RWPE1 (cell line): ENCODE measurements at places on chromosomes 2 and 18.

- DNase-seq = peak; percentile 96
These were observed 35.4 kb downstream of the INSIG2 start for GRCh38 chr2:118123561-118124232.

DNA sequence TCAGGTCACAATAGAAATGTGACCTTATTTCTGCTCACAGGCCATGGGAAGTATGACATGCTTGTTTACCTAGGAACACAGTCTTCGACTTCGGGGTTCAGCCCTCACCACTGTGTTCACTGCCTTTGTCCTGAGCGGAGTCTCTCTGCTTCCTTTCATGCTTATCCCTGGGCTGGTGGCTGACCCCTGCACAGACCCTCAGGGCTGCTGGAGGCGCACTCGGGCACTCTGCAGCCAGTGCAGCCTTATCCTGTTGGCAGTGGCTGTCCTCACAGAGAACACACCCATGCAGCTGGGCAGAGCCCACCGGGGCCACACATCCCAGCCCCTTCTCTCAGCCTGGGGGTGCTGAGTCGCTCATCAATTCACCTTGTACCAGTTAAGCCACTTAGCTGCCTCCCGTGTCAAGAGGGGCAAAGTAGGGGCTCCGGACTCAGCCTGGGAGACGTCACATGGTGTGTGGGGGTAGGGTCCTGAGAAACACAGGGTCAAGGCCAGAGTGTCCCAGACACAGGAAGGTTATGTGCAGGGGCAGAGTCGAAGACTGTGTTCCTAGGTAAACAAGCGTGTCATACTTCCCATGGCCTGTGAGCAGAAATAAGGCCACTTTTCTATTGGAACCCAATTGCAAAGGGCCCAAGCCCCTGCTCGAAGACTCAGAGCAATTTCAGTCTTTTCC lies 107.5 kb downstream of the FAM210A start:
- DNase-seq = no peak

DNA sequence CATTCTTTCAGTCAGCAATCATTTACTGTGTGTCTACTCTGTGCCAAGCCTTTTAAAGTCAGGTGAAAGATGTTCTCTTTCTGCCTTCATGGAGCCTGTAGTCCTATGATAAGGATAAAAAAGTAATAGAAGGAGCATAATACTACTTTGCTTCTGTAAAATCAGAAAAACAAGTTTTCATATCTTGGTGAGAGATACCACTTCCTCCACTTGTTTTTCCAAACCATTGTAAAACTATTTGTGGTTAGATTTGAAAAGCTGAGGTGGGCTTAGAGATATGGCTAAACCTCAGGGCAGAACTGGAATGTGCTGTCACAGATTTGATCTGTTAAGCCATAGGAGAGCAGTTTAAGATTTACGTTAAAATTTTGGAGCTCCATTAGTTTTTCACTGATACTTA lies 104.7 kb upstream of the FAM117B start:
- no peak for DNase-seq

DNA sequence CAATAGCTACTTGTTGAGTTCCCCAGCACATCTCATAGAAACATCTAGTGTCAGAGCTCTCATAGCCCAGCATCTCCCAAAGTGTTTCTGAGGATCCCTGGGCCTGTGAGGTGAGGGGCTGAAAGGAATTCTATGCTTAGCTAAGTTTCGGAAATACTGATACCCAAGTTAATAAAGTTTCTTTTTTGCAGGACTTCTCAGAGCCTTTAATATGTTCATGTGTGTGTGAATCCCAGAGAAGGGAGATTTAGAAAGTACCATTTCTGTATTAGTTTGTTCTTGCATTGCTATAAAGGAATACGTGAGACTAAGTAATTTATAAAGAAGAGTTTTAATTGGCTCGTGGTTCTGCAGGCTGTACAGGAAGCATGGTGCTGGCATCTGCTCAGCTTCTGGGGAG lies 211.2 kb downstream of the TSN start:
- no peak for DNase-seq

GRCh38 chr18:45765796-45766195 lies 41.8 kb downstream of the SLC14A1 start:
- DNase-seq = no peak

DNA sequence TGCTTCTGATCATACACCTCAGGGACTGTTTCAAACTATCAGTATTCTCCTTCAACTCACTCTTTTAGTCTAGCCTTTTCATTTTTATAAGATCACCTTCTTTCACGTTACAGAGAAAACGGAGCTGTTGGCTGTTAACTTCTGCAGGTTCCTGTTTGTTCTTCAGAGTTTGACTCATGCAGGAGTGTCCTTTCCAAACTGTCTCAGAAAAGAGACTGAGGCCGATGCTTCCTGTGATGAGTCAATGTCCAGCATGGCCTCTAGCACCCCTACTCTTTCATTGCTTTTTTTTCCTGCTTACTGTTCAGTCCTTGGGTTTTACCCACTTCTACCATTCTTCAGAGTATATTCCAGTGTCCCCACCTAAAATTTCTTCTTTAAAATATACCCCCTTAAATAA lies 240.8 kb upstream of the RGPD4 start:
- peak; percentile 21 for DNase-seq

- no peak for DNase-seq
These were observed 35.8 kb upstream of the SCLY start for GRCh38 chr2:238024986-238025385.

- DNase-seq = no peak
These were observed 140.8 kb upstream of the COL3A1 start for GRCh38 chr2:188833331-188833730.

DNA sequence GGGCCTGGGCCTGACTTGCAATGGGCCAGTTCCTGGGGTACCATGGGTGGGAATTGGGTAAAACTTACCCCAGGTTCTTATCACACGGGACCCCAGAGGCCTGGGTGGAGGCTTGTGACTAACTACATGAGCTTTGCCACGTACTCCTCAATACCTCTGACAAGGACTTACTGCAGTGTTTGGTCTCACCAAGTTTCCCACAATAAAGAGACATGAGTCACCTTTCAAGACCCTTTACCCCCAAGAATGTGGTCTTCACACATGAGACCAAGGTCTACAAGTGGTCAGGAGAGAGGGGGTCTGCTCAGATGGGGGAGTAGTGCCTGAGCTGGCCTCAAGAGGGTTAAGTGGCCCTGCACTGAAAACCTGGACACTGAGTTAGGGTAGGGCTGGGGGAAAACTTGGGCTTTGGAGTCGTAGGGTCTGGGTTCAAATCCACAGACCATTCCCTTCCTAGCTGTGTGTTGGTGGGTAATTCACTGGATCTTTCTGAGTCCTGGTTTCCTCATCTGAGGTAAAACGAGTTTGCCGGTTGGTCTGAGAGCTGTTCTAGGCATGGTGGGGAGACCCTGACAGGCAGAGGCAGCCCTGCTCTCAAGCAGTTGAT lies 2.0 kb upstream of the GNLY start:
- DNase-seq = no peak

DNA sequence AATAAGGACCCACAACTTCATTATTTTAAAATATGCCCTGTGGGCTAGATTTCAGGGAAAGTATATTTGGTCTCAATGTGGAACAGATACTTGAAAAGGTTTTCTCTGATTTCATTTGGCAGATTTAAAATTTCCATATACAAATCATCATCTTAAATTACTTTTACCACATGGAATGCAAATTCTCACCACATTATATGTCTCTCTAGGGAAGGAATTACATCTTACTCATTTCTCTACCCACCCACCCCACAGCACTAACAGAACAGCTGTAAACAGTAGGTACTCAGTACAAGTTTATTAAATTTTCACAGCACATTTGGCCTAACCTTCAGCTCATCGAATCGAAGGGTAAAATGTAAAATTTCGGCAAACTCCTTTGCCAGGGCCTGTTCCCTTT lies 104.0 kb downstream of the CYRIA start:
- DNase-seq = no peak
